Renal pelvis (tissue), 12 donors: ENCODE measurements at places on chromosomes 5 and 9. TPM values are rescaled to one million over a fixed set of nuclear protein-coding genes. Genes with fewer than 3 reads are reported as not detected.

- peak; percentile 88 for DNase-seq
These were observed 44.5 kb downstream of the SPRY4 start for GRCh38 chr5:142280066-142281007.

DNA sequence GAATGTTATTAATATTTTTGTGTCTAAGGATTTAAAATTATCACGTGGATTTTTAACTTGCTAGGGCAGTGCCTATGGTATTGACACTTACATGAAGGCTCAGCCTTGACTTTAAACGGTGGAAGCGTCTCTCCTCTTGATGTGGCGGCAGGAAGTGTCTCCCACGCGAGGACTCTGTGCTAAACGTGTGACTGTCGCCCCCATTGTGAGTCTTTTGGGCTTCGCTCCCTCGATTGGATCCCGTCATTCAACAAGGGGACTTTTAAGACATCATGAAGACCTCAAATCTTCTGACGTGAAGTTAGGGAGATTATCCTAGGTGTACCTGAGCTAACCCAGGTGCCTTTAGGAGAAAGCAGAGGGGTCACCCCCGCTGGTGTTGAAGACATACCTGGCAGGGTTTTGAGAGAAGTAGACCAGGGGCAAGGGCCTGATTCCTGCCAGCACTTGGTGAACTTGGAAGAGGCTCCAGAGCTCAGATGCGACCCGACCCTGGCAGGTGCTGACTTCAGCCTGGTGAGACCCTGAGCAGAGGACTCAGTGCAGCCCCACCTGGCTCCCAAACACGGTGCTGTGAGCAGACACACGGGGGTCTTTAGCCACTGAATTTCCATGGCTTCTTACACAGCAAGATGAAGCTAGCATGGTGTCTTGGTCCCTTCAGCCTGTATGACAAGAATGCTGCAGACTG is 55.7 kb upstream of the IRX4 start:
- no peak for DNase-seq

DNA sequence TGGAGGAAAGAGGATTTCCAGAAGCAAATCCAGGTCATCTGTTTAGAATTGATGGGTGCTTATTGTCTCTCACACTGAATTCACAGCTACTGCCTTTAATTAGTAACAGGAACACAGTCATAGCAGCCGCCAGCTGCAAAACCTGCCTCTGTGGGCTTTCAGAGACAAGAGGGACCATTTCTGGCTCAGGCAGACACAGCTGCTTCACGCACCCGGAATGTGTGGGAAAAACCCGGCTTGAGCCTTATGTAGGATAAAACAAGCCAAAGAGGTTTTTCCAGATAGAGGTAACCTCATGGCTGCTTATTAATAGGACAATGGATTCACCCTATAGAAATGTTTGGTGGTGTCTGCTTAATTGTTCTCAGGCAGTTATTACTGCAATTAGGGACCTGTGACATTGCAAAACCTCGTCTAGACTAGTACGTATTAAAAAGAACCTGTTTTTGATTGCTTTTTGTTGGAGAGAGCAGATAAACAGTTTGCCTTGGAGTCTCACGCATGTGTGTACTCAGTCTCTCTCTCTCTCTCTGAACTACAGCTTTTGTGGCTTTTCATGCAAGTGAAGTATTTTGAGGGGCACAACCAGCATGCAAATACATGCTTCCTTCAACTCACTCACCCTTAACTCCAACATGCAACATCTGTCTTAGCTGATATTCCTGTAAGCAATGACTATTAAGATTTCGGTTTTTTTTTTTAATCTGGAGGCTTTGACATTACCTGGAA is 302.7 kb downstream of the PLK2 start:
- no peak for DNase-seq

- DNase-seq, result no peak
These were observed 325.4 kb downstream of the RFX3 start for GRCh38 chr9:3200331-3200774.

GRCh38 chr5:107952450-107952849 is 281.7 kb upstream of the EFNA5 start:
- DNase-seq, result no peak

DNA sequence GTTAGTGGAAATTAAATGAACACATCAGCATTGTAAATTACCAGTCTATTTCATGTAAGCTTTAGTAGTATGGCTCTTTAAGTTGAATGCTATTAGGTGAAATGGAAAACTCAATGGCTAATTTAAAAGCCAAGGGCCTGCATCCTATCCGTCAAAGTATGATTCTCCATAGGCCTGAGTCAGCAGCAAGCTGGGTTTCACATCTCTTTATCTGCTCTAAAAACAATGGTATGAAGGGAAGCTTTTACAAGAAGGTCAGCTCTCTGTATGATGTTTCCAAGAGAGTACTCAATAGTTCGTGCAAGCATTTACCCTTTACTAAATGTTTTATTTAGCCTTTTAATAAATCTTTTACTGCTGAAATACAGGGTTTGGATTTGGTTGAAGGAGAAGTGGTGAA is 62.8 kb downstream of the MAP1B start:
- no peak for DNase-seq

- DNase-seq, result no peak
These were observed 11.4 kb downstream of the SHB start for GRCh38 chr9:38057416-38058195.

DNA sequence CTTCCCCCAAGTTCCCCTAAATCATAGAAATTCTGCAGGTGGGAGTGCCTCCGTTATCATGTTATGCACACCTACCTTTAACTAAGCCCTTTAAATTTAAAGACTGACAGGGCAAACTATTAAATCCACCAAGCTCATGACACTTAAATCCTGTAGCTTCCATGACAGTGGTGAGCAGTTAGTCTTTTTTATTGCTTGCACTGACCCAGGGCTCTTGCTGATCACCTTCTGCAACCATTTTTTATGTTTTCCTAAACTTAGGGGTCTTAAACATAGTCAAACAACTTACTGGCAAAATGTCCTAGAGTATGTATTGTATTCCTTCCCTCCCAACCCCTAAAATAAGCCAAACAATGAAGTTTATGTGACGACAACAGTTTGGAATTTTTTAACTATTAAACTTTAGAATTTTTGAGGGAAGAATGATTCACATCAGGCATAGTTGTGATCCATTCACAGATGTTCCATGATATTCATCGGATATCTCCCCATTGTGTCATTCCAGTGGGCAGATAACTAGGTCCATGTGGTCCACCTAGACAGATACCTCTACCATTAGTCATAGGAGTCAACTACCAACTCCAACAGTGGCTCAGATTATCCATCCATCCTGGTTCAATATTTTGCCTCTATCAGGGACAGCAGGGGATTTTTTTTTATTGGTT is 283.1 kb downstream of the ADAMTS6 start:
- DNase-seq, result peak; percentile 14

DNA sequence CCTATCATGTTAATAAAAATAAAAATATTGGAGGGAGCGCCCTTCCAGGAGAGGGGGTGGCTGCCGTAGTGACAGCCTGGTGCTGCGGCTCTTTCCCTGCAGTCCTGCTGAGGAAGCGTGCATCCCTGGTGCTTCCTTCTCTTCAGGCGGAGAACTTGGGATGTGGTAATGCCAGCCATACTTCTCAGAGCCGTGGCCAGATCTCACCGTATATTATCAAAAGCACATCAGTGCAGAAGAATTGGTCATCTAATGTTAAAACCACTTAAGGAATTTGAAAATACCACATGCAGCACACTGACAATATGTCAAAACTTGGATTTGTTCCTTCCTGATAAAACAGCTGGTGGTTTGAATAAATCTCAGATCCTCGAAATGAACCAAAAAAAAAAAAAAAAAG is 17.7 kb downstream of the C9orf40 start:
- DNase-seq, result no peak

S100Z gene
- polyA plus RNA-seq, result not detected

TRIM36 gene
- polyA plus RNA-seq, result 2.1 TPM

DMRTA1 gene
- 1.1 TPM for polyA plus RNA-seq

C5orf52 gene
- not detected for polyA plus RNA-seq
